GM13976 (cell line): ENCODE measurements at places on chromosomes 3 and 15.

GRCh38 chr3:58383904-58384303 lies 49.7 kb downstream of the PDHB start:
- no peak for DNase-seq

- DNase-seq, result no peak
Measured at GRCh38 chr3:4417449-4417848, 49.6 kb downstream of the SUMF1 start.

GRCh38 chr3:125967156-125967555 lies 1.8 kb upstream of the ROPN1B start:
- DNase-seq, result no peak

GRCh38 chr3:11556851-11557644 lies 86.7 kb downstream of the VGLL4 start:
- no peak for DNase-seq

DNA sequence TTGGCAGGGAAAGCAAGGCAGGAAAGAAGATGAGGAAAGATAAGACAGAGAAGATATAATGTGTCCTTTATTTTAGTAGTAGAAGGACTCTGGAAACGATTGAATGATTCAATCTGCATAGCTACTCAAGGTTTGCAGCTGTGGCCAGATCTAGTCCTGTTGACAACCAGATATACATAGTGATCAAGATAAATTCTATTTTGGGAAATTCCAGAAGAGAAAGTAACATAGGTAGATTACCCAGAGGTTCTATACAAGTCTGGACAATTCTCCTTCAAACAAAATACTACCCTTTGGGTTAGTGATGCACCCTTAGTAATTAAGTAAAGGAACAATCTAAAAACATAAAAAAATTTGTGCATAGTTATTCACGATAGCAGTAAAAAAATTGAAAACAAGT lies 9.4 kb downstream of the TERC start:
- DNase-seq, result no peak

DNA sequence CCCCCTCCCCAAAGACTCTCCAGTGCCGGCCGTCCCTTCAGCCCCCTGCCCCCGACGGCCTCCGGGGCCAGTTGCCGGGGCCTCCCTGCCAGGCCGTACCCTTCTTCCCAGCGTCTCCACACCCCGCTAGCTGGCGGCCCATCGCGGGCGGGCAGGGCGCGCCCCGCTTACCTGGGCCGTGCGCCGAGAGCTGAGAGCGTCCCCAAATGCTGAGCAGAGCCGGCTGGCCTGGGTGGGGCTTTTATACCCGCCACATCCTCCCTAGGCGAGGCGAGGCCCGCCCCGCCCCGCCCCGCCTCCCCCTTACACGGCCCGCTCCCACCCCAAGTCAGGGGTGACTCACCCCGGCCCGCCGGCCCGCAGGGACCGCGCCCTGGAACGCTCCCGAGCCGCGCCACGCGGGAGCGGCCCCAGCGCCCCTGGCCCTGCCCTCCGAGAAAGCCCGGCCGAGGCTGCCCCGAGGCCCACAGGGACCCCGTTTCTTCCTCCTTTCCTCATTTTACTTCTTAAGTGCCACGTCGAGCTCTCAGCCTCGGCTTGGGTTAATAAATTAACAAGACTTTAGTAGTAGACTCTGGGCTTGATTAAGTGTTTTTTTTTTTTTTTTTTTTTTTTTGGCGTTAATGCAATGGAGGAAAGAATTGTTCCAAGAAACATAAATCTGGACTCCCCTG lies at the start of gene ANXA2:
Gene ANXA2, minus strand, starts transcription at position 215 of the 674 bp plus-strand sequence. CDS start 11,911 bp downstream, outside the sequence.
- peak; percentile 92 for DNase-seq
